Stimulated activated CD8-positive, alpha-beta memory T cell treated with anti-CD3 and anti-CD28 coated beads, Interleukin-7, amount 100 ng/mL, for 1 hour (primary cell): ENCODE measurements at places on chromosomes 12 and 14.

DNA sequence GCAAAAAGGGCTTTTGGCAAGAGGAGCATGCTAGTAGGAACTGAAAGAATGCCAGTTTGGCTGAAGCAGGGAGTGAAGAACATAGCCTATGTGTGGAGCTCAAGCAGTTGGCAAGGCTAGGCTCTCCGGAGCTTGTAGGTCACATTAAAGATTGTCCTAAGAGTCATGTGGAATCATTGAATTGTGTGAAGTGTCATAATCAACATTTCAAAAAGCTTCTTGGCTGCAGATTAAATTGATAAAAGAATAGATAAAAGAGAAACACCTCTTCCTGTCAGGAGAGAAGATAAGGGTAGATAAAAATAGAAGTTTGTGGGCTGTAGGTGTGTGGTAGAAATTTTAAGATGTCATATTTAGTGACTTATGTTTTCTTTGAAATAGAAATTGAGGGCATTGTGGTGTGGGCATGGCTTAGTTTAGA is 36.1 kb downstream of the CPSF6 start:
- no peak for DNase-seq

DNA sequence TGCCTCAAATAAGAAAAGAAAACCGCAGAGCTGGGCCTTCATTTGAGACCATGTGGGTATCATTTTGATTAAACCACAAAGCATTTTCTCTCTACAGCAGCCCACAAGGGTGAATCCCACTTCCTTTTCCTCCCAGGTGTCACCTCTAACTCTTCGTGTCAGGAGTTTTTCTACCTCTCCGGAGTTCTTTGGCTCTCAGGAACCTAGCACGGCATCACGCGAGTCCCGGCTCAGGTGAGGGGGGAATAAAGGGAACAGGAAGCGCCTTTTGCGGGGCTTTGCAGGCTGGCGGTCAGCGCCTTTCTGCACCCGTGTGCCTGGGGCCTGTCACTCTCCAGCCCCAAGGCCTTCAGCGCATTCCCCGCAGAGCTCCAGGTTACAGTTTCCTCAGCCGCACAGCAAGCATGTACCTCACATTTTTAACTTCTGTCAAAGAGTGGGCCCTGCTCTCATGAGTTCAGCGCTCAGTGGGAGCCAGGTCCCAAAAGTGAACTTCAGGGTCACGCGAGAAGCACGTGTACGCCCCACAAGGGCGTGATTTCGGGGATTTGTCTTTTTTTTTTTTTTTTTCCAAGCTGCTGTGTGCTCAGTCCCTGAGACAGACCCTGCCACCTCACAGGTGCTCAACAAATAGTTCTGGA is 740 bp upstream of the PRPF40B start:
- peak; percentile 4 for DNase-seq

DNA sequence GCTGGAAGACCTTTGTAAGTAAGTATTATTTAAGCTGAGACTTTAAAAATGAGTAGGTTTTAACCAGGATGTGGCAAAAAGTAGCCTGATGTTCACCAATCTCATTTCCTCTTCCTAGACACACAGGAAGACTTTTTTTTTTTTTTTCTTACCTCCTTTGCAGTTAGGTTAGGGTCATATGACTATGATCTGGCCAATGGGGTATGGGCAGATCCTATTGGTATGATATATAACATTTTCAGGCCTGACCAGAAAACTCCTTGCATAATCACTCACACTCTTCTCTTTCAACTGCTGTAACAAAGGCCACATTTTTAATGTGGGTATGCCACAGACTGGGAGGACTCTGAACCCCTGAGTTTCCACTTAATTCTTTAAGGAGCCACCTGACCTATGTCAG is 2.7 kb upstream of the RPS6KA5 start:
- DNase-seq: no peak

GRCh38 chr12:101839324-101840283 is 8.8 kb upstream of the GNPTAB start:
- DNase-seq: peak; percentile 49

DNA sequence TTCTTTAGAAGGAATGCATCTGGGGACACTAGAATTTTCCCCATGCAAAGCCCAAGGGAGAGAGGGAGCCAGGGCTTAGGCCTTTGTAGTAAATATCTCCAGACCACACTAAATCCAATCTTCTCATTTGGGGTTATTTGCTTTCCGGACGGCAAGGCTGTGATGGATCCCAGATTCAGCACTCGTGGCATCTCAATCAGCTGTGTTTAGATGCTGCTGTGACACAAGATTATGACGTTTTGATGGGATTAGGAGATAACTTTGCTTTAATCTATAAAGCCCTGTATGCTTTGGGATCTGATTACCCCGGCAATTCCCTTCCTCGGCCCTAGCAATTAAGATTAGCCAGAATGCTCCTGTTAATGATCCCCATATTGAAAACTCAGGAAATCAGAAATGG is 686.7 kb upstream of the TBX3 start:
- no peak for DNase-seq

- no peak for DNase-seq
Measured at GRCh38 chr14:64421166-64421565, 33.0 kb downstream of the MTHFD1 start.

GRCh38 chr12:101051901-101052550 is 158.0 kb downstream of the SLC5A8 start:
- no peak for DNase-seq

DNA sequence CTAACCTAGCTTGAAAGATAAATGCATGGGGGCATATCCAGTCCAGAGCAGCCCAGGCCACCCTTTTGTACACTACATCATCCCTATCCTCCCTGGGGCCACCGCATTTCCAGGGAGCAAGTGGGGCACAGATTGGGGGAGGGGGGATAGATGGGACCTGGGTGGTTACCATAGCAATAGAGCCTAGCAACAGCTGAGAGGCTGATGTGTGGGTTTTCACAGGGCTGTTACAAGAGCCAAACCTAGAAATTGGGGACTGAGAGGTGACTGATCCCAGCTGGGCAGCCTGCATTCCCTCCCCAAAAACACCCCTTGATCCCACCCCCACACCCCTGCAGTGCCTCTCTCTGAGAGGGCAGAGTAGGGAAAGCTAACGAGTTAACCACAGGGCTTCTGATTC is 3.7 kb upstream of the ZNF384 start:
- DNase-seq: no peak

DNA sequence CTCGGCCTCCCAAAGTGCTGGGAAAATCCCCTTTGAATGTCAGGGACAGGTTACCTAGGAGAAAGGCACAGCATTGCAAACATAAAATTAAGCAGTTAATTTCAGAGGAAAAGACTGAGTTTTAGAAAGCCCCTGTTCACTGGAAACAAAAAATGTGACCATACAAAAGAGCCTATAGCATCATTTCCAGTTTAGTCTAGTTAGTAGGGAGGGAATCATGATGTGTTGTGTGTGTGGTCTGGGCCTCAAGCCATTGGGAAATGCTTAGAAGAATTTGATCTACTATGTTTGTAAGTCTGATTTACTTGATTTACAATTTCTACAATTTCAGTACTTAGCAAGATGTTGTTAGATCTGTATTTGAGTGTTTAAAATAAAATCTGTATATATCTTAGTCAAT is 47.1 kb upstream of the RERG start:
- DNase-seq: no peak

GRCh38 chr12:103657331-103657730 is 70.3 kb downstream of the STAB2 start:
- no peak for DNase-seq

GRCh38 chr14:49905989-49906388 is 13.1 kb downstream of the ARF6 start:
- no peak for DNase-seq

GRCh38 chr12:3536096-3536875 is 45.3 kb downstream of the PRMT8 start:
- DNase-seq: no peak

DNA sequence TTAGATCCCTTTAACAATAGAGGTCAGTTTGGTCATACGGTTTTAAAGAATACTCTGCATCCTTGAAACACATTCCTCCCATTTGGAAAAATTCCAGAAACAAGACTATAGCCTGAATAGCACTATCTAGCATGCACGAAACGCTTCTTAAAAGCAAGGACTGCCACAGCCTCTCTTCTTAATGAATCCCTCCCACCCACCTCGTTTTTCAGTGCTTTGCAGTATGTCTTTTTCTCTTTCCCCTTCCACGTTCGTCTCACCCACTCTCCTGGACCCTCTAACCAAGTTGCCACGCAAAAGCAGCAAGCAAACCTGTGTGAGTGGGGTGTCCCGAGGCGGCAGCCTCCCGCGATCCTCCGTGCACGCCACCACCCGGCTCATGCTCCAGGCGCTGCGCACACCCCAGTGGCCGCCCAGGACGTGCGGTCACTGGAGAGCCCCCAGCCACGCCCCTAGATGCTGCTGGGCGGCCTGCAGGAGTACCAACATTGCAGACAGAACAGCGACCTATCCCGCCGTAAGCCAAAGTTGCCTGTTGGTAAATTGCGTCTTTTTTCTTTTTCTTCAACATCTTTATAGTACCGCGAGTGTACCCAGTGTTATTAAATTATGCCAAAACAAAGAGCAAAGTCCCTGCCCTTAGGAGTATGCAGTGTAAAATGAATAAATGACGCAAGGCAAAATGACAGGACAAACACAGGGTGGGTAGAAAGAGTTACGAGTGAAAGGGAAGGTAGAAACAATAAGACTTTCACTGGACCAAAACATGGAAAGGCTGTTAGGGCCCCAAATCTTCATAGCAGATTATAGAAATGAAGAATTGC is at the start of gene SLC38A4:
TSS of gene SLC38A4 (minus strand) at position 407 of the 824 bp plus-strand sequence. CDS start 32,926 bp downstream, outside the sequence.
- no peak for DNase-seq

- DNase-seq: no peak
Measured at GRCh38 chr14:104941508-104942365, 17.1 kb downstream of the PLD4 start.

GRCh38 chr12:77685112-77685511 is 145.6 kb upstream of the NAV3 start:
- no peak for DNase-seq

DNA sequence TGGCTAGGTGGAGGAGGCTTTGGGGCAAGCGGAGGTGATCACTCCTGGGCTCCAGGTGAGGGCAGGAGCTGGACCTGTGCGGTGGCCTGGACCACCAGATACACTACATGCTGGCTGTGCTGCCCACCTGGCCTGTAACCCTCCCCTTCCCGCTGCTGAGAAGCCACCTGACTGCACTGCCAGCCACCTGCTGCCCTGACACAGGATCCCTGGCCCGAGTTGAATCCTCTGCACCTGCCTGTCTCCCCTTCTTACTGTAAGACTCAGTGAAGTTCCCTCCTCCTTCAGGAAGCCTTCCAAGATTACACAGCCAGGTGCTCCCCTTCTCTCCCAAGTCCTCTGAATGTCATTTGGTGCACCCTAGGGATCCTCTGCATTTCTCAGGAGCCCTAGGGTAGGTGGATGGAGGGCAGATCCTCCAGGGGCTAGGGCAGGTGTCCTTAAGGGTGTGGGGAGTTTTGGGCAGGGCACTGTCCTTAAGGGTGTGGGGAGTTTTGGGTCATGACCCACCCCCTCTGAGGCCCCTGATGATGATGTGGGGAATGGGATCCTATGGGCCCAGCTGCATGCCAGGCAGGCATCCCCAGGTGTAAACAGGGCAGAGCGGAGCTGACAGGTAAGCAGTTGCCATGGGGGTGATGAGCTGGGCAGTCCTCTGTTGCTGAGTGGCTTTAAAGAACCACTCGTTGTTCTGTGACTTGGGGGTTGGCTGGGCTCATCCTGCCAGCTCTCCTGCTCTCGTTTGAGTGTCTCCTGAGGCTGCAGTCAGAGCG is 6.7 kb upstream of the MTA1 start:
- no peak for DNase-seq

DNA sequence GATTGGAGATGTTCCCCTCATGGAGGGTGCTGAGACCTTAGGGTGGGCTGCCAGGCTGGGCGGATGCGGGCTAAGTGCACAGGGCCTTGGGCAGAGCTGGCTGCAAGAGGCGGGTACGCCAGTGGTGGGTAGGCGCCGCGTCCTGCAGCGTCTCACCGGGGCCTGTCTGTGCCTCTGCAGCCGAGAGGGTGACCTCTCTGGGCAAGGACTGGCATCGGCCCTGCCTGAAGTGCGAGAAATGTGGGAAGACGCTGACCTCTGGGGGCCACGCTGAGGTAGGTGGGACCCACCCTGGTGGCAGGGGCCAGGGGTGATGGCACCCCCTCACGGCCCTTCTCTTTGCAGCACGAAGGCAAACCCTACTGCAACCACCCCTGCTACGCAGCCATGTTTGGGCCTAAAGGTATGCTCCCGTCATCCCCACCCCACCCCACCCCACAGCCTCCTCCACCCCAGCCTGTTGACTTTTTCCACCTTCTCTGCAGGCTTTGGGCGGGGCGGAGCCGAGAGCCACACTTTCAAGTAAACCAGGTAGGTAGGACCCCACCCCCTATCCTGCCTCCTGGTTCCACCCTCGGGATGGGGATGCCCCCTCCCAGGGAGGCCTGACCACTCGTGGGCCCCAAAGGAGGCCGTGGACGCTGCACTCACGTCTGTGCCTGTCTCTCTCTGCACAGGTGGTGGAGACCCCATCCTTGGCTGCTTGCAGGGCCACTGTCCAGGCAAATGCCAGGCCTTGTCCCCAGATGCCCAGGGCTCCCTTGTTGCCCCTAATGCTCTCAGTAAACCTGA is 1.5 kb downstream of the CRIP1 start:
- DNase-seq: no peak

- no peak for DNase-seq
Measured at GRCh38 chr14:68819260-68819691, 26.4 kb upstream of the ZFP36L1 start.

DNA sequence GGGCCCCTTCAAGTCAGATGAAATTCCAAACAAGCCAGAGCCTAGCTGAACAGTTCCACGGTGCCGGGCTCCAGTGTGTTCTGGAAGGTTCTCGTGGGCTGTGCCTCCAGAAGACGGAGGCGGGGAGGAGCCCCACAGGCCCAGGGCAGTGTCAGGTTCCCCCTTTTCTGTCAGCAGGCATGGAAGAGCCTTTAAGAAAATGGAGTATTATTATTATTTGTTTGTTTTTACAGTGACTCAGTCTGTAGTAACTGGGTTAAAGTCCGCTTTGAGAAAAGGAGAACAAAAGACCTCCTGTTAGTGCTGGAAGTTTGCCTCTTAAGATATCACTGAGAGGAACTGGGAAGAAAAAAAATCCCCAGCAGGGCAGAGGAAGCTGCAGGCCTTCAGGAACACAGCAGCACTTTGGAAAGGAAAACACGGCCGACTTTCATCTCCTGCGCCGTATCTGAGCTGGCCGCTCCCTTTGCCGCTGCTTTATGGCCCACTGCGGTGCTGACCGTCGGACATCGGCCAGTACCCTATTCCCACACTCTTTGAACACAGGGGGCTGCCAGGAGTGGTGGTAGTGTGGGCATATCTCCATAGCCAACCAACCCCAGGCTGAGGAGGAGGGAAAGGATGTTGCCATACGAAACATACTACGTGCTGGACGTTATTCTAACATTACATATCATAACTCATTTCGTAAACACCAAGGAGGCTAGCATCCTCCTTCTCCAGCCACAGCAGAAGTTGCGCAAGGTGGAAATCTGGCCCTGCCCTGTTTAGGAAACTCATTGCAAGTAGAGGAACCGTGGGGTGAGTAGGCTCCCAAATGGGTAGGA is 194.0 kb downstream of the ZFP36L1 start:
- no peak for DNase-seq

GRCh38 chr12:44812062-44812461 is 64.1 kb downstream of the NELL2 start:
- DNase-seq: no peak

- DNase-seq: no peak
Measured at GRCh38 chr12:122381021-122381420, 41.4 kb downstream of the CLIP1 start.
